Smooth muscle cell of the pulmonary artery (primary cell): ENCODE measurements at places on chromosomes 1 and 21. TPM values are rescaled to one million over a fixed set of nuclear protein-coding genes. Genes with fewer than 3 reads are reported as not detected.

The ASAP3 gene
- total RNA-seq: 29.4 and 39.1 TPM in 2 replicates

The CTPS1 gene
- 18.4 and 34.4 TPM in 2 replicates for total RNA-seq

The IVL gene
- total RNA-seq: not detected in 2 replicates

The LCE1A gene
- total RNA-seq: not detected in 2 replicates

The DCST2 gene
- total RNA-seq: 0.07 TPM in 1 of 2 replicates, not detected in the other

The FABP3 gene
- 7.5 and 40.1 TPM in 2 replicates for total RNA-seq

The DISC1 gene
- 4.8 and 5.5 TPM in 2 replicates for total RNA-seq

The OR10T2 gene
- total RNA-seq: not detected in 2 replicates

The RAB25 gene
- total RNA-seq: not detected in 2 replicates

The LIN28A gene
- total RNA-seq: not detected in 2 replicates

The ZNF362 gene
- 8.2 and 8.5 TPM in 2 replicates for total RNA-seq

The HMCN1 gene
- 151 and 193 TPM in 2 replicates for total RNA-seq

The KRTAP12-2 gene
- total RNA-seq: not detected in 2 replicates

The C1QB gene
- not detected in 2 replicates for total RNA-seq

The CFHR1 gene
- 0.36 and 1.6 TPM in 2 replicates for total RNA-seq
